ENCODE measurements at places on chromosomes 3 and 15.

DNA sequence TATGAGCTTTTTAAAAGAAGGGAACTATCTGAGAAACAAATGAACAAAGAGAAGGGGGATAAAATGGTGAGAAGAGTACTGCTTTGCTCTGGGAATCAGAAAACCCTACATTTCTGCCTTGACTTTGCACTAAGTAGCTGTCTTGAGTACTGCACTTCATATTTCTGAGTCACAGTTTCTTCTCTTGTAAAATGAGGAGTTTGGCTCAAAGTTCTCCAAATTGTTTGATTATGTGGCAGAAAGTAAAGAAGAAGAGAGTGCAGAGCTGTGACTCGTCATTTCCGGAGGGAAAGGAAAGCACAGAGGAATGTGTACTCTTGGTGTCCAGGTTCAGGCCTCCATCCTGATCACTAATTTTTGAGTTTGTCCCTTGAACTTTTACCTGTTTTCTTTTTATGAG lies 54.7 kb downstream of the TP63 start:
- DNase-seq: no peak

DNA sequence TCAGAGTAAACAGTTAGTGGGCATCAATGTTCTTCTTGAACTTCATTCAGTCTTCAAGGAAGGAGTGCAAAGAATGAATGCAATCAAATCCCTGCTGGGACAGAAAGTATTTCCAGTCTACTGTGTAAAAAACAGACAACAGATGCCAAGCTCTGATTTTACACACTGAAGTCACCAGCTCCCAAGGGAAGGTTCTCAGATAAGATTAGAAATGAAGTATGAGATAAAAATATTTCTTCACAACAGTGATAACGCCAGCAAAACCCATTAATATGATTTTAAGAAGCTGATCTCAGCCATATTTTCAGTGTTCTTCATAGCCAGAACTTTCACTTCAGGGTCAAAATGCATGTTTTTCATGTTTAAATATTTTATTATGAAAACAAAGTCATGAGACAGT lies 265.6 kb downstream of the CTNNB1 start:
- DNase-seq: no peak

GRCh38 chr15:60757273-60757672 lies 278.3 kb upstream of the ICE2 start:
- no peak for DNase-seq

DNA sequence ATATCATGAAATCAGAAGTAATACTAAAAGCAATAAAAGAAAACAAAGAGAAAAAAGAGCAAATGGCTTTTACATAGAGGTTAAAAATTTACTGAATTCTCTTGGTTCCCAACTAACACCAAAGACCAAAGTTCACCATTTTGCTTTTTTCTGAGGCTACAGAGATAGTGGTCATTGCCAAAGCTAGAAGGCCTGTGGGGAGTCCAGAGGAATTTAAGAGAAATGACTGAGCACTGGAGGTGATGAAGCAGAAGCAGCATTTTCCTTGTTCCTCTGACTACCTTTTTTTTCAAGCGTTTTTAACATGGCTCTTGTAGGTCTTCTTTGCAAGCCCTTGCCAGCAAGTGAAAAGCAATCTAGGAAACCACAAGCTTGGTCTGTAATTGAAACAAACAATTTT lies 58.2 kb downstream of the THBS1 start:
- DNase-seq: no peak

- DNase-seq: no peak
Measured at GRCh38 chr3:168025076-168025475, 70.6 kb downstream of the GOLIM4 start.

DNA sequence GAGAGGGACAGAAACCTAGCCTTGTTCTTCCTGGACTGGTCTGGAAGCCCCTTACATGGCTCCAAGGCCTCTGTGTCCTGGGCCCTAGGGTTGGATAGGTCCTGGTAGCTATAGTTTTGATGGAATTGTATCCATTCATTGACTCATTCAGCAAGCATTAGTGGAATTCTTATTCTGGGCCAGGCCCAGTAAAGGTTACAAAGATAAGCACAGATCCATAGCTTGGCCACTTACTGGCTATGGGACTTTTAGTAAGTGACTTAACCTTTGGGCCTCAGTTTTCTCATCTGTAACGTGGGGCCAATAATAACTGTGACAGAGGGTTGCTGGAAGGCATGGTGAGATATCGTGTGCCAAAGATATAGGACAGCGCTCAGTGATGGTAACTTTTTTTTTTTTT lies 13.6 kb upstream of the DAG1 start:
- no peak for DNase-seq

DNA sequence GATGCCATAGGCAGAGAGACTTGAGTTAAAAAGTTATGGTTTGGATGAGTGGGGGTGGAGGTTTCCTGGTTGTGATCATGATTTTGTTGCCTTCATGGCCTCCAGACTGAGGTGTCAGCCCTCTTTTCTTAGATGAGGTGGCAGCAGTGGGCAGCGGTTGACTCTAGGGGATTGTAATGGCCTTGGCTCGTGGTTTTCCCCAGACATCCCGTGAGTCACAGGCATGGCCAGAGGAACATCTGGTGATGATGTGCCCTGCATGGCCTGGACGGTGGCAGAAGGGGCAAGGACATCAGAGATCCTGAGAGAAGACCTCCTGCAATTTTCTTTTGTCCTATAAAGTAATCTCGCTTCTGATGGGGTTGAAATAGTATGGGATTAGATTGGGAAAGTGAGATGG lies 12.4 kb downstream of the RETNLB start:
- DNase-seq: no peak

DNA sequence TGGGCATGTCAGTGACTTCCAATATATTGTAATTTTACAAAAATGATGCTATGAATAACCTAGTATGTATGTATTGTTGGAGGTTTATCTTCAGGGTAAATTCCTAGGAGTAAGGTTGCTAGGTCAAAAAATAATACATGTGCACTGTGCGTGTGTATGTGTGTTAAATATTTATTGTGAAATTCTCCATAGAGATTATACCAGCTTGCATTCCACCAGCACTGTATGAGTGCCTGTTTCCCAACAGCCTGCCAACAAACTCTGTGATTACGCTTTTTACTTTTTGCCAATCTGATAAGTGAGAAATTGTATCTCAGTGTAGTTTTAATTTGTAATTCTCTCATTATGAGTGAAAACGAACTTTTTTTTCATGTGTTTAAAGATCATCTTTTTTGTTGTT lies 12.6 kb upstream of the IGF2BP2 start:
- no peak for DNase-seq

DNA sequence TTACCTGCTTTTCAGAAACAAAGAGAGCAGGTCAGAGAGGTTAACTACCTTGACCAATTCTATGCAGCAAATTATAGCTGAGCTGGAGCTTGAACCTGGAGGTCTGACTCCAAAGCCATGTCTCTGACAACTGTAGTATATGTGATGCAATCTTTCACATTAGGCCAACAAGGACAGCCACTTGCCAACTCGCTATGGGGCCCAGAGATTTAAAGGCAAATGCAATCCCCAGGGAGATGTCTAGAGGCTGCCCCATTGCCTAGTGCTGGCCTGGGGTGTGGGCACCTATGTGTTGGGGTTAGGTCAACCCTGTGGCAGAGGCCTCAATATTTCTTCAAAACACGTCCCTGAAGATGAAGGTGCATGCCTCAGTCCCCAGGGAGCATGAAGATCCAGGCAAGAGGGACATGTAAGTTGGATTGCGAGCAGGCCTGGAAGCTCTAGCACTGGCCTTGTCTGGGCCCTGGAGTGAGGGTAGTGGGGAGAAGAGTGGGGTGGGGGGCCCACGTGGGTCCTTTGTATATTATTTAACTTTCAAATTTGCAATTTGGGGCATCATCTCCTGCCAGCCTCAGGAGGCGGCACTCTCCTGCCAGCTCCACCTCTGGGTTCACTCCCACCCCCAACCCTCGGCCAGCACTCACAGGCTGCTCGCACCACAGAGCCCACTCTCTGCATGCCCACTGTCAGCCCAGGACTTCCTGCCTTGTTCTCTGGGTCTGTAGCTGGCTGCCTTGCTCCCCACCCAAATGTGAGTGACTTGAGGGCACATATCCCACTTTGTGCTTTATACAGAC lies 64.3 kb downstream of the SLC12A8 start:
- no peak for DNase-seq

DNA sequence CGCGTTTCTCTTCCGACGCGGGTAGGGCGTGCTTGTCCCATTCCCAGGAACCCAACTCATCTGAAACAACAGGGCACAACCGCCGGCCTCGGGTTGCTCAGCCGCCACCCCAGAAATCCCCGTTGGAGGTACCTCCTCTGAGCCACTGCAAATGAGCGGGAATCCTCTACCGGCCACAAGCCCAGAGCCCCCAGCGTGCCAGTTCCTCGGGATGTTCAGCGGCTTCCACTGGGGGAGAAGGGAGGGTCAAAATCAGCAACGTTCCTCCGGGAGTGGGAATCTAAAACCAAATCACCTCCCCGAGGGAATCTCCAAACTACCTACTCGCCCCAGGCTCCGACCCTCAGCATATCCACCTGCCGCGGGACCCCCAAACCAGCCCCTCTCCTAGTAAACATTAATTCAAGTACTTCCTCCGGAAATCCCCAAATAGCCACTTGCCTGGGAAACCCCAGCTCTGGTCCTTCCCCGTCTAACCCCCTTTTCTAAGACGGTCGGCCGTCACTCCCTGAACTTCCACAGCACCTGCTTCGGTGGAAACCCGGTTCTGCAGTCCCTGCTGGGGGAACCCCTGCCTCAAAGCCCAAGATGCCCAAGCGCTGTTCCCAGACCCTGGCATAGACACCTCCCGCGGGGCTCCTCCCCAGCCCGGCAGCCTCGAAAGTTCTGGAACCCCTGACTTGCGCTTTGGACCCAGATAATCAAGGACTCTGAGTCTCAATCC lies 887 bp downstream of the OXTR start:
- no peak for DNase-seq

- no peak for DNase-seq
Measured at GRCh38 chr3:8574040-8574669, 70.4 kb downstream of the SSUH2 start.

DNA sequence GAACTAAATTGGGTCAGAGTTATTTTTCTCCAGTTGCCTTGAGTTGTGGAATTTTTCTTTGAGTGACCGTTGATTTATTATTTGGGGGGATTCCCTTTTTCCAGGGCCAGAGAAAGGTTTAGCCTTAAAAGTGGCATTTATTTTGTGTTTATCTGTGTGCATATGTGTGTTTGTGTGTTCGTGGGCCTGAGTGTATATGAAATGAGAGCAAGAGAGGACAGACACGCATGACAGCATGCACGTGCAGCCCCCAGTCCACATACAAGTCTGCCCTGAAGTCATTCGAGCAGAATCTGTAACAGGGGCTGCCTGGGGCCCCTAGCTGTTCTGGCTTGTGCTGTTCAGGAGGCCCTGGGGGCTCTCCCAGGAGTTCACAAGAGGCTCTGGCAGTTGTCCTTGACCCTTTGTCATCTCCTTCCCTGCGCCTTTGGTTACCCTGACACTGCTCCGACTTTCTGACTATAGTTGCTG lies 18.3 kb upstream of the TRAK1 start:
- no peak for DNase-seq

DNA sequence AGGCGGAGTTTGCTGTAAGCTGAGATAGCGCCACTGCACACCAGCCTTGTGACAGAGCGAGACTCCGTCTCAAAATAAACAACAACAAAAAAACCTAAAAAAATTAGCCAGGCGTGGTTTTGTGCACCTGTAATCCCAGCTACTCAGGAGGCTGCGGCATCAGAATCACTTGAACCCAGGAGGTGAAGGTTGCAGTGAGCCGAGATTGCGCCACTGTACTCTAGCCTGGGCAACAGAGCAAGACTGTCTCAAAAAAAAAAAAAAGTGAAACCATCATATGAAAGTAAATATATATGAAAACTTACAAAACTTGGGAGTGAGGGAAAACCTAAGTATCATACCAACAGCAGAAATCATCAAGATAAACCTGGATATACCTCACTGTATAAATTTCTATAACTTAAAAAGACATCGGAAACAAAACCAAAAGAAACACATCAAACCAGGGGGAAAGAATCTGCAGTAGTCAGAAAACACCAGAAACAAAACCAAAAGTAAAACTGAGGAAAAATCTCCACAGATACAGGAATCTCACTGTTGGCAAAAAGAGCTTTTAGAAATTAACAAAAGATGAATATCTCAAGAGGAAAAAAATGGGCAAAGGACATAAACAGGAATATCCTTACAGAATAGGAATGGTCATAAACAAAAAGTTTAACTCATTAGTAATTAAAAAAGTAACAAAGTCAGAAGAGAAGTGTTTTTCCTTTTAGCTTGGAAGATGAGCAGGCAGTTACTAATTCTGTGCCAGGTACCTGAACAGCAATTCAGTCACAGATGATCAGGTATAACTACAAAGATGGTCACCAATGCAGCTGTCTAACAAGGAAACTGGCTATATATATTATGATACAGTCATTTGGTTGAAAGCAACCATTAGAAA lies 41.3 kb downstream of the ETV5 start:
- DNase-seq: no peak

DNA sequence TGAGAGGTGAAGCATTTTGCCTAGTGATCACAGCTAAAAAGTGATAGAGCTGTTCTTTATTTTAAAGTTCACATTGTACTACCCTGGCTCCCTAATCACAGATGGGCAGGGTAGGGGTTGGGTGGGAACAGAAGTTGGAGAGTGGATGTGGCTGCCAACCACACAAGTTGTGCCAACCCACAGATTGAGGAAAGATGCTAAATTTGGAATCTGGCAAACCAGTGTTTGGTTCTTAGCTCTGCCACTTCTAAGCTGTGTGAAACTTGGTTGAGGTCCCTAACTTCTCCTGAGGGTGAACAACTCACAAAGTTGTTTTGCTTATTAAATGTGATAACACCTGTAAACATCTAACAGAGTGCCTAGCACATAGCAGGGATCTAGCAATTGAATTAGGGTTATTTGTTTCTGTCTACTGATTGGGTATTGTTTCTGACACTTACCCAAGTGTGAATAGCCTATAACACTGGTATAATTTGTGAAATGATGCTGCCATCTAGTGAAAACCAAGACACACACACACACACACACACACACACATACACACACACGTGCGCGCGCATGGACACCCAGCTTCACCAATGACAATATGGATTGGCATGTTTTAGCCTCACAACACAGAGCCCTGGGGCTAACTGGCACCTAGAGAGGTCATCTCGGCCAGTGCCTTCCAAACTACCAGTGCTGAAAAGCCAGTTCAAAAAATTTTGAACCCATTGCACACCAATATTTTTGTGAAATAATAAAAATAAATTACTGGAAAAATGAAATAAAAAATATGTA lies 25.3 kb downstream of the ADGRG7 start:
- no peak for DNase-seq

- no peak for DNase-seq
Measured at GRCh38 chr15:92648190-92648875, 7.2 kb downstream of the FAM174B start.

DNA sequence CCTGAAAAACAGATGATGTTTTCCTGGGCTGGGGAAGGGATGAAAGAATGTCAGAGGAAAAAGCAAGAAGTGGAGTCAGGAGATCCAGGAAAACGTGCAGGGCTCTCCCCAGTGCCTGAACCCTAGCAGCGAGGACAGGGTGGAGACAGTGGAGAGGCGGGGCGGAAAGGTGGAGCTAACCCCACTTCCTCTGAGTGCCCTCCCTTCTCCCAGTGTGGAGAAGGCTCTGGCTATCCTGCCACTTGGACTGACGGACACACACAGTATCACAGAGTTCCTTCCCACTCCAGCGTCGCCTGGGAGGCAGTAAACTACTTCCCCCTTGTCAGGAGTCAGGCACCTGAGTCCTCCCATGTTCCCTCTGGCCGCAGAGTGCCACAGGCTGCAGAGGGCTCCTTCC lies 125.3 kb upstream of the CHRNA7 start:
- DNase-seq: no peak

GRCh38 chr3:134287512-134287911 lies 36.9 kb upstream of the RYK start:
- DNase-seq: no peak

- no peak for DNase-seq
Measured at GRCh38 chr3:64257100-64257755, 32.0 kb upstream of the PRICKLE2 start.

Measured in T-helper 9 cell (primary cell).